NCI-H446 treated with DMSO at 0.1 percent for 48 hours (cell line): ENCODE measurements at places on chromosomes 6 and 20.

GRCh38 chr6:150363733-150364132 lies 5.1 kb upstream of the IYD start:
- no peak for DNase-seq

DNA sequence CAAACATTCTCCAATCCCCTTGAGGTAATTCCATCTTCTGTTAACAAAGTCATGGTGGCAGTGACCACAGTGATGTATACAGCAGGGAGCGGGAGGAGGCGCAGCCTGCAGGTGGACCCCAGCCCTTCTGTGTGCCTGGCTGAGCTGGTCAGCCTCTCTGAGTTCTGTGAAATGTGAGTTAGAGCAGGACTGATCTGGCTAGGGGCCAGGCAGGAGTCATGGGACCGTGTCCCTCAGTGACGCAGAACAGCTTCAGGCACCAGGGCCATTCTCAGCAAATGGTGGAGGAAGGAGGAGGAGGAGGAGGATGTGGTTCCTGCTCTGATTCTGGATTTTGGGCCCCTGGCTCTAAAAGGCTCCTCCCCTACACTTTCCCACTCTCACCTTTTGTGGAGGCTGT lies 6.9 kb downstream of the PHACTR3 start:
- no peak for DNase-seq

DNA sequence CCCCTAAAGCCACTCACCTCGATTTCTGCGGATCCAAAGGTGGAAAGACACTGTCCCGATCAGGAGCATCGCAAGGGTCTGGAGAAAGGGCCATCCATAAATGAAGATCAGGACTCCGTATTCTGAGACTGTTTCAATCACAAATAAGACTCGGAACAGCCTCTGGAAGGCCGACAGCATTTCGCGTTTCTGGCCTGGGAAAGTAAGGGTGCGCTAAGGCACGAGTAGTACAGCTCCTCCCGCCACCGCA lies 44.6 kb downstream of the DPPA5 start:
- DNase-seq, result no peak

DNA sequence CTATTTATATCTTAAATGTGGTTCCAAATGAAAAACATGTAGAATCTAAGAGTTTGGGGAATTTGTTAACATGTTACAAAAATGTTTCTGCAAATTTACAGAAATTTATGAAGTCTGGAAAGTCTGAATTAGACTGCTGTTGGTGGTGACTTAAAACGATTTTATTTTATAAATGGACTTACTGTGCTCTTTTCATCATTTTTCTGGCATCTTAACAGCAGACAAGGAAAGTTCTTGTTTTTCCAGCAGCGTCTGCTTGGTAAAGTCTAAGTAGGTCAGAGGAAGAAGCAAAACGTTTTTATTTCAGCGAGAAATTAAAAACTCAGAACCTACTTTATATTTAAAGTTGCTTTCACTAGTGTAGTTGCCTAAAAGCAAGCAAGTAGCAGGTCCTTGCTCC lies 48.6 kb upstream of the COL9A1 start:
- DNase-seq, result no peak

- DNase-seq, result no peak
Measured at GRCh38 chr6:7897461-7898192, 13.0 kb downstream of the TXNDC5 start.
